ENCODE measurements at places on chromosomes 11 and 22. TPM values are rescaled to one million over a fixed set of nuclear protein-coding genes. Genes with fewer than 3 reads are reported as not detected.

GRCh38 chr22:48823941-48824340, 1003.7 kb downstream of the BRD1 start:
- DNase-seq = no peak
- H3K4me1 ChIP-seq = no peaks in the 10 kb centered on the region
- H3K4me3 ChIP-seq = no peak overlapping the region
- H3K36me3 ChIP-seq = no peaks in the 10 kb centered on the region

Gene NLRP6
- 0.49 TPM for total RNA-seq

Gene AASDHPPT
- 36.8 TPM for total RNA-seq

Gene FOLR1
- not detected for total RNA-seq

Gene MAPK8IP1
- total RNA-seq = 7.1 TPM

Gene DDT
- 167 TPM for total RNA-seq

DNA sequence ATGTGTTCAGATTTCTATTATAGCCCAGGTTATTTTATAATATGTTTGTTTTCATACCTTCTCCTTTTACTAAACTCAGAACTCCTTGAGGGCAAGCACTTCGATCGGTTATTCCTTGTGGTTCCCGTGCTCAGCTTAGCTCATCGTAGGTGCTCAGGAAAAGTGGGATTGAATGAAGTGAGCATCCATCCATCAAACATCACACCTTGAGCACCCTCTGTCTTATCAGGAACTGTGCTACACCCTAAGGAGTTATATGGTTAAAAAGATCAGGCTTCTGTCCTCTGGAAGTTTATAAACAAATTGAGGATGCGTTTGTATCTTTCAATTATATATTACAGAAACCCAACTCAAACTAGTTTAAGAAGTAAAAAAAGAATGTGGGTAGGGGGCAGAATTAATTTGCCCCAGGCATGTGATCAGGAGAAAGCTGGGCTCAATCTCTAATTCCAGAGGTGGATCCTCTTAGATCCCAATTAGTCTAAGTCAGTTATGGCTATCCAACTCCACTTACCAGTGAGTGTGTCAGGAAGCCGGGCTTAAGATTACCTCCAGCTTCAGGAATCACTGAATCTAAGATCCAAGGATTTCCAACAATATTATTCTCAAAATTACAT, 59.9 kb upstream of the RRAS2 start:
- H3K4me3 ChIP-seq = no peak overlapping the region
- H3K27ac ChIP-seq = no peak overlapping the region
- H3K36me3 ChIP-seq = no peaks in the 10 kb centered on the region
- peaks cover 20% of the 10 kb centered on the region for H3K4me1 ChIP-seq

- no peak overlapping the region for H3K27ac ChIP-seq
- DNase-seq = no peak
- H3K36me3 ChIP-seq = no peaks in the 10 kb centered on the region
Observed at GRCh38 chr22:22609291-22609690, 35.1 kb upstream of the GGTLC2 start.

DNA sequence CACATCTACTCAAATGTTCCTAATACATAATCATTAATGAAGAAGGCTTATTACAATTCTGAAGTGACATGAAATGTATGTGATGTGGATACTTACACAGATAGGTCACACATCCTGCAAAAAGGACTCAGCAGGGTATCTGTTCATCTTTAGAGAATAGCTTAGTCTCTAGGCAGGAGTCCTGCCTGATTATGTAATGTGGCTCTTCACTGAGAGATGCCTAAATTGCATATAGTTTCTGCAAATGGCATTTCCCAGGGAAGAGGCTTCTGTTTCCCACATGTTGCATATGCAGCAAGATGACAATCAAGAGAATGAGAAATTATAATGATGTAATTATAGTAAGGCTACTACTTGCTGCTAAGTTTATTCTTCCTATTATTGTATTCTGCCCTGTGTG, 58.8 kb upstream of the SLC36A4 start:
- no peaks in the 10 kb centered on the region for H3K27me3 ChIP-seq
- no peaks in the 10 kb centered on the region for H3K36me3 ChIP-seq
- no peak overlapping the region for H3K27ac ChIP-seq
- DNase-seq = no peak
- no peaks in the 10 kb centered on the region for H3K4me1 ChIP-seq

Gene EI24
- total RNA-seq = 70.7 TPM

DNA sequence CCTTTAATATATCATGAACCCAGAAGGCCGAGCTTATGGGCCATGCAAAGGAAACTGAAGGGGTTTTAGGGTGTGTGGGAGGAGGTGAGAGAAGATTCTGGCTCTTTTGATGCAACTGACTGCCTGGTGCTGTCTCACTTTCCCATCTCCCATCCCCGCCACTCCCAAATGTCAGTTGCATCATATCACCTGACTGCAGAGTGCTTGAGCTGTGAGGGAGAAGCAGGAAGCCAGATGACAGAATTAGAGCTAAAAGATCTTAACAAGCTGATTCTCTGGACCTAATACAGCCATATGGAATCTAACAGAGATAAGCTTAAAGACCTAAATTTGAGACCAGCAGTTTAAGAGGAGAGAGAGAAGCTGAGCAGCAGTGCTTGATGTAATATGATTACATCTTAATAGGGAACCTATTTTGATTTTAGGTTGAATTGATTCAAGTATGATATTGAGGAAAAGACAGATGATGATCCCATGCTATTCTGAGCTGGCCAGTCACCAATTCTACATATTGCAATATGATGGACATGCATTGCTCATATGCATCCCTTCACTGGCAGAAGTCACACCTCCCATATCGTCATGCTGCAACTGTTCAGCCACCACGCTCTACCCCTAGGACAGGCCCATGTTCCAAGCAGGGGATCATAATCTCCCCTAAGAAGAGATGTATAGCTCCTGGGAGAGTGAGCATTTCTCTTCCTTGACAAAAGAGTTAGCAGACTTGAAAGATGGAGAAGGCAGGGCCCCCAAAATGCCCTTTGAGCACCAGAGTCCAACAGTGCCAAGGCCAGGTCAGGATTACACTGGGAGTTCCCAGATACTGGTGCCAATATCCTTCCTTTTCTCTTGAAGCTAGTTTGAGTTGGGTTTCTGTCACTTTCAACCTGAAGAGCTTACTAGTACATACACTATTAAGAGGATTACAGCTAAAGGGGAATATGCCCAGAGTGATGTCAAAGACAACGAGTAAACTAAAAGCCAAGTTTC, 44.9 kb downstream of the PLEKHA7 start:
- H3K27me3 ChIP-seq = no peaks in the 10 kb centered on the region
- DNase-seq = no peak
- H3K4me3 ChIP-seq = no peak overlapping the region
- no peaks in the 10 kb centered on the region for H3K4me1 ChIP-seq

Gene ZNF214
- 3.9 TPM for total RNA-seq

GRCh38 chr11:7569044-7569443, 55.2 kb downstream of the PPFIBP2 start:
- H3K4me1 ChIP-seq = peaks cover 10% of the 10 kb centered on the region
- no peaks in the 10 kb centered on the region for H3K27me3 ChIP-seq
- no peak overlapping the region for H3K4me3 ChIP-seq
- no peak for DNase-seq
- peaks cover 4% of the 10 kb centered on the region for H3K36me3 ChIP-seq

Gene CACNA1I
- 1.2 TPM for total RNA-seq

GRCh38 chr22:49240472-49240871, 587.2 kb downstream of the BRD1 start:
- H3K27ac ChIP-seq = no peak overlapping the region
- no peaks in the 10 kb centered on the region for H3K4me1 ChIP-seq
- no peaks in the 10 kb centered on the region for H3K27me3 ChIP-seq
- DNase-seq = peak; percentile 32
- no peak overlapping the region for H3K4me3 ChIP-seq

Gene GRAP2
- total RNA-seq = 12.3 TPM

DNA sequence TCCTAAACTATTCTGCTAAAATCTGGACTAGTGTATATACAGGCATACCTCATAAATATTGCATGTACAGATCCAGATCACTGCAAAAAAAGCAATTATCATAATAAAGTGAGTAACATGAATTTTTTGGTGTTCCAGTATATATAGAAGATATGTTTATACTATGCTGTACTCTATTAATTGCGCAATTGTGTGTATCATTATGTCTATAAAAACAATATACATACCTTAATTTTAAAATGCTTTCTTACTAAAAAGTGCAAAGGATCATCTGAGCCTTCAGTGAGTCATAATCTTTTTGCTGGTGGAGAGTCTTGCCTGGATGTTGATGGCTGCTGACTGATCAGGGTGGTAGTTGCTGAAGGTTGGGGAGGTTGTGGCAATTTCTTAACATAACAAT, 35.4 kb upstream of the CEP295 start:
- H3K27ac ChIP-seq = no peak overlapping the region
- DNase-seq = no peak
- H3K4me3 ChIP-seq = no peak overlapping the region
- H3K36me3 ChIP-seq = no peaks in the 10 kb centered on the region
- H3K27me3 ChIP-seq = no peaks in the 10 kb centered on the region

GRCh38 chr22:37088108-37088605, 21.4 kb downstream of the TMPRSS6 start:
- H3K27ac ChIP-seq = no peak overlapping the region
- no peak for DNase-seq
- no peaks in the 10 kb centered on the region for H3K27me3 ChIP-seq
- no peaks in the 10 kb centered on the region for H3K36me3 ChIP-seq
- H3K4me3 ChIP-seq = no peak overlapping the region

Gene TPBGL
- total RNA-seq = 1.7 TPM

DNA sequence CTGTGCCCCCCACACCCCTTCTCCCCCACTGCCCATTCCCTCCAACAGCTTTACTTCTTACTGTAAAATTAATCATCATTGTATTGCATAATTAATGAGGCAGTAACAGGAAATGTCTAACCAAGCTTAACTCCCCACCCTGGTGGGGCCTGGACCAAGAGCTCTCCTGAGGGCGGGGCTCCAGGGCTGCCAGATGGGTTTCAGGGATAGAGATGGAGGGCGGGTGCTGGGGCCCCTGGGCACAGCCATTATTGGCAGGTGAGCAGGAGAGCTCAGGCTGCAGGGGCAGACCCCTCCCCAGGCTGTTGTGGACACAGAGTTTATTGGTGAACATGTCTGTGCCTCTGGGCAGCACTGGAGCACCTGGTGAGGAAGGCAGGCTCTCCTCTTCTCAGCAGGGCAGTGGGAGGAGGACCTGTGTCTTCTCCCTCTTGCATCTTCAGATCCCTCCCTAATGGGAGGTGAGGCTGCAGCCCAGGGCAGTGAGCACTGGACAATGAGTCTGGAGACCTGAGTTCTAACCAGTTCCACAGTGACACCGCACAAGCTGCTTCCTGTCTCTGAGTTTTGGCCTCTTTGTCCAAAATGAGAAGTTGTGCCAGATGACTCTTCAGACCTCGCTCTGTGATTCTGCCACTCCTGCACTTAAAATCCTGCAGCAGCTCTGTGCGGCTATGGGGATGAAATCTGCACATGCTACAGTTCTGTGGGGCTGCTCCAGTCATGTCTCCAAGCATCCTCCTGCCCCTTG, 233.3 kb downstream of the CEP164 start:
- no peak overlapping the region for H3K27ac ChIP-seq
- H3K4me1 ChIP-seq = no peaks in the 10 kb centered on the region
- DNase-seq = no peak
- H3K27me3 ChIP-seq = no peaks in the 10 kb centered on the region
- H3K4me3 ChIP-seq = no peak overlapping the region

GRCh38 chr11:95254716-95255115, 23.7 kb upstream of the SESN3 start:
- H3K4me3 ChIP-seq = no peak overlapping the region
- no peaks in the 10 kb centered on the region for H3K27me3 ChIP-seq
- H3K4me1 ChIP-seq = peaks cover 16% of the 10 kb centered on the region
- DNase-seq = no peak
- no peaks in the 10 kb centered on the region for H3K36me3 ChIP-seq

DNA sequence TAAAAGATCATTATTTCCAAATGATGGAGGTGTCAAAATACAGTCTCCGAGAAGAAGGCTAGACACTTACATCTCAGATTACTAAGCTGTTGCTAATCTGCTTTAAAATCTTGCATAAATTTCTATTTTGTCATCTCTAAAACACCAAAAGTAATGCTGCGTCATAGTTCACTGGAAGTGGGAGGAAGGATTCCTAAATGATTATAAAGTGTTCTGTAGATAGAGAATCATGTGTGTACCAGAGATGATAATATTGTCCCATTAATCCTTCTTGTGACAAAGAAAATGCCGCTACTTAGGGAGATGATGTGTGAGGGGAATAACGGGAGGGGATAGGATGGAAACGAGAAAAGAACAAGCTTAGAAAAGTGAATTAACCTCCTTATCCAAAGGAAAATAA, 268.6 kb downstream of the JRKL start:
- H3K4me1 ChIP-seq = no peaks in the 10 kb centered on the region
- H3K36me3 ChIP-seq = no peaks in the 10 kb centered on the region
- no peak overlapping the region for H3K27ac ChIP-seq
- no peak for DNase-seq
- H3K27me3 ChIP-seq = no peaks in the 10 kb centered on the region

DNA sequence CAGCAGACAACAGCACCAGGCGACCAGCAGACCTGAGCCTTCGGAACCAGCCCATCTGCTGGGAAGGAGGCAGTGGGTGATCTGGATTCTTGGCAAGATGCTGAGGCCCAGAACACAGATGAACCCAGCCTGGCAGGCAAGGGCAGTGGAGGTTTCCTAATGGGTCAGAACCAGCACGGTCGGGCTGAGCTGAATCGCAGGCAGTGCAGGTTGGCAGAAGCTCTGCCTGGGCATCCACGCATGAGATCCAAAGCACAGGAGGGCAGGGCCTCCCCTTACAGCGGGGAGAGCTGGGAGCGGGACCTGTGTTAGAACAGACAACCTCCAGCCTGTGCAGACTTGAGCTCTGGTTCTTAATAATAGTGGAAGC, 47.5 kb downstream of the DSCAML1 start:
- DNase-seq = no peak
- H3K36me3 ChIP-seq = no peaks in the 10 kb centered on the region
- H3K27ac ChIP-seq = no peak overlapping the region
- H3K27me3 ChIP-seq = no peaks in the 10 kb centered on the region

GRCh38 chr11:110631551-110631950, 80.7 kb downstream of the ARHGAP20 start:
- DNase-seq = no peak
- H3K4me3 ChIP-seq = no peak overlapping the region
- no peaks in the 10 kb centered on the region for H3K36me3 ChIP-seq
- no peaks in the 10 kb centered on the region for H3K27me3 ChIP-seq
- no peak overlapping the region for H3K27ac ChIP-seq
